ENCODE measurements at places on chromosomes 5 and 9.

DNA sequence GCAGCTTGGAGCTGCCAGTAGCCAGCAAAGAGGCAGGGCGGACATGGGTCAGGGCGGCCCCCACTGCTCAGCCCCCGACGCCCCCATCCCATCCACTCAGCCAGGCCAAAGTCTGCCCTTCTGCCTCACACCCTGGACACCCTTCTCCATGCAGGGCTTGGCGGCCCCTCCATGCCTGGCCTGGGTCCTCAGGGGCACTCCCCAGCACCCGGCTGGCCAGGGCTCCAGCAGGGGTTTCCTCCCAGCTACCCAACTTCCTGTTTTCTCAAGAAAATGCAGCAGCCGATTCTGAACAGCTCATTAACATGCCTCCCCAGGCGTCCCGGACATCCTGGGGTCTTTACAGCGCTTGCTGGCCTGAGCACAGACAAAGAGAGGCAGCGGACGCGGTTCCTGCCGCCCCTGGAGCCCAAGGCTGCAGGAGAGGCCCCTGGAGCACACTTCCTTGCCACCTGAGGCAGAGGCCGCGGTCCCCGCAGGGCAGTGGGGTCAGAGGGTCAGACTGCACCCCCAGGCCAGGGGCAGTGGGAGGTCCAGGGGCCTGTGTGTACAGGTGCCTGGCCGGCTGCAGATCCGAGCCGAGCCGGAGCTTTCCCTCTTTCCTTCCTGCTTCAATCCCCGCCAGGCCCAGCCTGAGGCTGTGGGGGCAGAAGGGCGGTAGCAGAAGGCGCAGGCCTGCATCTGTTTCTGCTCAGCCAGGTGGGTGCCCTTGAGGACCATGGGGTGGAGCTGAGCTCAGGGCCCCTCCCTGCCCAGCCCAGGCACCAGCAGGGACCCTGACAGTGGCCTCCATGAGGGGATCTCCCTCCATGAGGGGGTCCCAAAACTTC lies 18.7 kb upstream of the NRARP start:
- no peak for DNase-seq

- DNase-seq, result no peak
Measured at GRCh38 chr9:7342229-7342628, 457.3 kb downstream of the DMAC1 start.

DNA sequence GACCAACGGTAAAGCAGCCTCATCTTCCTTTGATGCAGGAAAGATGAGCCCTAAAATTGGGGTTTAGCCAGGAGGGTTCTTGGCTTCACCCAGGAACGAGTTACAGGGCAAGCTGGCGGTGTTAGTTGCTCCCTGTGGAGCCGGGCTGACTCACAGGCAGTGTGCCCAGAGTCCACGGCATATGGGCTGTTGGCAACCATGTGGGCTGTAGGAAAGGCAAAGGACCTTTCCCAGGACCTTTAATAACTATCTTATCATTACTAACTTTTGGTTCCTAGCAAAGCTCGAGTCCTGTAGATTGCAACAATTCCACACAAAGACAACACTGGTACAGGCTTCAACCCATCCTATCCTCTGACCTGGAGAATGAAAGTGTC lies 29.8 kb upstream of the CLPTM1L start:
- DNase-seq, result no peak

DNA sequence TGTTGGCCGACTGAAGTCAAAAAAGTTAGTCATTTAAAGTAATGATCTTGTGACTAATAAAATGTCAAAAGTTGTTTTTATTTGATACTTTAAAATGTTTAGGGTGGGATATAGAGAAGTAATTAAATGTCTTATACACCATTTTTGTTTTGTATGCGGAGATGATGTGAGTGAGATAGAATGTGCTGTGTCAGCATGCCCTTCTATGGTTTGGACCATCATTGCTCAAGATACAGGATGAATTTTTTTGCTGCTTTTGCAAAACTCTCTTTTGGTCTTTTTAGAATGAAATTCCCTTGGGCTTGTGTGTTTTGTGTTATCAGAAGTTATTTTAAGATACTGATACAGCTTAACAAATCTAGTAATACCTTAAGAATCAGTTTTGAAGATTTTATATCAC lies 12.5 kb downstream of the SRFBP1 start:
- DNase-seq, result no peak

- DNase-seq, result no peak
Measured at GRCh38 chr5:1342268-1342667, 2.6 kb downstream of the CLPTM1L start.

GRCh38 chr9:137416563-137417151 lies 6.3 kb downstream of the EXD3 start:
- no peak for DNase-seq

DNA sequence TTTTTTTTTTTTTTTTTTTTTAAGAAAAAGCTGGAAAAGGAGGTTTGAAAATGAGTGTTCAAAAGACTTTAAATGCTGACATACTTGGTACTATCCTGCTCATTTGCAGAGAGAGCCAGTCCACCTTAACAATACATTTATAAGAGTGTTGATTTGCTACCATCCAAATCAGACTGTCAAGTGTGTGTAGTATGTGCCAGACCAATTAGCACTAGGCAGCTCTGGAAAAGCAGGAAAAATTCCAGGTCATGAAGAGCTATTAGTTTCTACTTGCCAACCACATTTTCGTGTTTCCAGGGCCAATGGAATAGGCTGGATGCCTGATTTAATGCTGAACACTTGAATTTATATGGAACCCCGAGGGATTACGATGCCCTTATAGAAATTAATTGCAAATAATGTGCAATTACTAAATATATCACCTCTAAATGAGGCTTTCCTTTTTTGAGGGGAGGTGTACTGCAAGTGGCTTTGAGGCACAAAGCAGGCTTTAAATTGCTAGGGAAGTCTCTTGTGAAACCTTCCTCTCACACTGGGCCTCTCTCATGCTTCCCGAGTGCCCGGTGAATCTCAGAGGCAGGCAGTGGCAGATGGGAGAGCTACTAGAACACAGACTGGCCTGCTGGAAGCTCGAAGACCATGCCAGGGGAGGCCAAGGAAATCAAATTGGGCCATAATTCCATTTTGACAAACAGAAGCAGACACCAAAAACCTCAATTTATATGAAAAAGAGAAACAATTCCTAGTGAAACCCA lies 178.7 kb downstream of the PPP2R2B start:
- no peak for DNase-seq

DNA sequence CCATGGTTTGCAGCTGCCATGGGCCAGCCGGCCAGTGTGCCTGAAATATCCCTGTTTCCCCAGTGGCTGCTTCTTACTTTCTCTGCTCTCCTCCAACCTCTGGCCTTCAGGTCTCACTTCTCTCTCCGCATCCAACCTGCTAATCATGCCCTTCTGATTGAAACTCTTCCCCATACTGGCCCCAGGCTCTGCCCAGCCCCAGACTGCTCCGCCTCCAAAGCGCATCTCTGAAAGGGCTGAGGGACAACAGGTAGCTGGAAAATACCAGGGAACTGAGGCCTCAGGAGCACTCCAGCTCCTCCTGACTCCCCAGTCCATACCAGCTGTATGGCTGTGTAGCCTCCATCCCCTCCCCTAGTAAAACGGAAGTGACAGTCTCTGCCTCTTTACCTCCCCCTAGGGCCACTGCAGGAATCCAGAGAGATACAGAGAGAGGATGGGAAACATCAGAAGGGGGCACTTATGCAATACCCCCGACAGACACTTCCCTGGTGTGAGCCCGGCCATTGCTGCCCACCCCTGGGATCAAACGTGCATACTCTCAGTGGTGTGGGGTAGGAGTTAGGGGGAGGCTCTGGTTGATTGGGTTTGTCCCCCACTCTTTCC lies 34.2 kb downstream of the PAX5 start:
- DNase-seq, result no peak
